Naive thymus-derived CD4-positive, alpha-beta T cell (primary cell): ENCODE measurements at places on chromosomes 5 and 9. TPM values are rescaled to one million over a fixed set of nuclear protein-coding genes. Genes with fewer than 3 reads are reported as not detected.

DNA sequence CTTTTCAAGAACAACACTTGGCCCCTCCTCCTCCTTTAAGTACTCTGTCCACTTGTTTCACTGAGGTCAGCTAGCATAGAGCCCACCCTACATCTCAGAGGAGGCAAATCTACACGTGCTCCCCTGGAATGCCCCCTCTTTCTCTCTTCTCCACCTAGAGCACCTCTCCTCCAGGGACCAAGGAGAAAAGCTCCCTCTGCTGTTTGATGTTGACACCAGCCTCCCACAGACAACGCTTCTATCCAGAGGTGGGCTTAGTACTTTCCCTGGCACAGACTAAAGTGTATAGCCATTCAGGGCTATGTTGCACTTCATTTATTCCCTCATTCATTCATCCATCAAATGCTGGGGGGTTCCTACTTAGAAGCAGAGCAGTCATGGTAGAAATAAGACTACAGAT, 68.2 kb upstream of the TAF1L start:
- H3K4me3 ChIP-seq: no peak overlapping the region
- H3K36me3 ChIP-seq: no peaks in the 10 kb centered on the region
- H3K27me3 ChIP-seq: no peaks in the 10 kb centered on the region
- H3K27ac ChIP-seq: no peak overlapping the region
- no peak for DNase-seq

- no peak overlapping the region for H3K4me3 ChIP-seq
- H3K36me3 ChIP-seq: no peaks in the 10 kb centered on the region
- no peaks in the 10 kb centered on the region for H3K4me1 ChIP-seq
- no peak for DNase-seq
Observed at GRCh38 chr5:179306191-179307012, 38.9 kb downstream of the ADAMTS2 start.

DNA sequence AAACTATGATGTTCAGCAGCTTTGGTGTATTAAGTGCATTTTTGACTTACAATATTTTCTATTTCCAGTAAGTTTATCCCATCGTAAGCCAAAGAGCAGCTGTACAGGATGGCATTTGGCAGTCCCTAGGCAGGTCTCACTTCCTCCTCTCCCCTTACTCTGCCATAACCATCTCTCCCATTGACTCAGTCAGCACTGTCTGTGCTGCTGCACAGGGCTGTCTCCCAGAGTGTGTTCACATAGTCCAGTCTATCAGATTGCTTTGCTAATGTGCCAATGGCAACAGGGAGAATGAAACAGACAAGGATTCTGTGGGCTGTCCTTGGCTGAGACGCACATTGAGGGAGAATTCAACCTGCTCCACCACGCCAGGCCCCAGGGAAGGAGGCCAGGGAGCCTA, 47.0 kb upstream of the CAST start:
- no peak overlapping the region for H3K4me3 ChIP-seq
- no peak for DNase-seq
- H3K27me3 ChIP-seq: no peaks in the 10 kb centered on the region
- H3K27ac ChIP-seq: no peak overlapping the region
- H3K4me1 ChIP-seq: peaks cover 5% of the 10 kb centered on the region
- no peaks in the 10 kb centered on the region for H3K36me3 ChIP-seq

DNA sequence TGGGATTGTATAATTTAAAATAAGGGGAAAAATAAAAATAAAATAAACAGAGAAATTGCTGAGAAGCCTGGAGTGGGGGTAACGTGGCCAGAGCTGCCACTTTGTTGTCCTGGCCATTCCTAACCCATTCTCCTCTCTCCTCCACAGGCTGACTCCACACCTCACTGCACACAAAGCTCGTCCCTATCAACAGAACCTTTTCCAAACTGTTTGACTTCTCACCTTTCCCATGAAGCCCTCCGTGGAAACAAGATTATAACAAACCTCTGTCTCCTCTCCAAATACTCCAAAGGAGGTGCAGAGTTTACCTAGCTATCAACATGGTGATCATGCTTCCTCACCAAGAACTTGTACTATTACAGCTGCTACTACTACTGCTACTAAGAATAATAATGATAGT, 151.1 kb downstream of the GLIS3 start:
- no peak overlapping the region for H3K27ac ChIP-seq
- H3K27me3 ChIP-seq: no peaks in the 10 kb centered on the region
- no peaks in the 10 kb centered on the region for H3K4me1 ChIP-seq

GRCh38 chr5:104702212-104702611, 1139.6 kb upstream of the NUDT12 start:
- H3K27me3 ChIP-seq: no peaks in the 10 kb centered on the region
- no peak for DNase-seq
- H3K4me3 ChIP-seq: no peak overlapping the region
- no peaks in the 10 kb centered on the region for H3K36me3 ChIP-seq

DNA sequence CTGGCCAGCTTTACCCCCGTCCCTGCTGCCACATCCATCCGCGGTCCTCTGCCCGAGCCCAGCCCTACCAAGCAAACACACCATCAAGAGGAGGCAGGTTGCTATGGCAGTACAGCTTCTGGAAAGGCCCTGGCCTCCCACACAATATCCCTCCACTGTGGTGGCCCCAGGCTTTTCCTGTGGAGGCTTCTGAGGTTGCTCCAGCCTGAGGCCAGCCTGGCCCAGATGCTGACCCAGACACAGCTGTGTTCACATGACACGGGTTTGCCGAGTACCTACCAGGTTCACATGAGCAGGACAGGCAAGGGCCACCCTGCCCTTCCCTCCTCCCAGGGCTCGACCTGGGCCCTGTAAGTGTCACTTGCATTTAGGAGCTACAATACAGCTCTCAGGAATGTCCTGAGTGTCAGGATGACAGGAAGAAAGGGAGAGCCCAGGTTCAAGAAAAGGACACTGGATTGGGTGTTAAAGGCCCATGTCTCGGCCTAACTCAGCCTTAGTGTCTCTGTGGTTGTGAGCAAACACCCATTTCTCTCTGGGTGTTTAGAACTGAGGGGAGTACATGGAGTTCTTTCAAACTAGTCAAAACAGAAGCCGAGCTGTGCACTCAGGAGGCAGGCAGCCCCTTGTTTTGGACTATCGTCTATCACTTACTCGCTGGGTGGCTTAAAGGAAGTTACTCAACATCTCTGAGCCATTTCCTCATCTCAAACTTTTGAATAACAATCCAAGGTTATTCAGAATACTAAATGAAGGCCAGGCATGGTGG, 40.2 kb downstream of the NAIF1 start:
- H3K27me3 ChIP-seq: no peaks in the 10 kb centered on the region
- peak overlapping the region; percentile 96 for H3K27ac ChIP-seq
- no peaks in the 10 kb centered on the region for H3K36me3 ChIP-seq
- H3K4me3 ChIP-seq: peak overlapping the region; percentile 52

DNA sequence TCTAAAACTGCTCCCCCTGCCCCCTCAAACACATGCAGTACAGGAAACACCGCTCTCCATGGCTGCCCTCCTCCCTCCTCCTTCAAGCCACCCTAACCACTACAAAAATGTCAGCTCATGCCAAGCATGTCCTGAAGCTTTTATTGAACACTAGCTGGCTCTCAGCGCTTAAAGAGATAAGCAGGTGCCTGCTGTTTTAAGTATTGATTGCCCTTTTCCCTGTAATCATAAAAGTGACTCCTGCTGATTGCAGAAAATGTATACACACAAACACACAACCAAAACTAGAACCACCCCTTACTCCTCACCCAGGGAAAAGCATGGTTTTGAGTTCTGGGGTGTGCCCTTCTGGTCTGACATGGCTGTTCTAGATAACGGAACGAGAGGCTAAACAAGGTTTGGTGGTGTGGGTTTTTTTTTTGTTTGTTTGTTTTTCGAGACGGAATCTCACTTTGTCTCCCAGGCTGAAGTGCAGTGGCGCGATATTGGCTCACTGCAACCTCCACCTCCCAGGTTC, 3.7 kb upstream of the UCK1 start:
- no peaks in the 10 kb centered on the region for H3K27me3 ChIP-seq
- H3K4me1 ChIP-seq: peaks cover 40% of the 10 kb centered on the region
- H3K4me3 ChIP-seq: no peak overlapping the region
- H3K36me3 ChIP-seq: no peaks in the 10 kb centered on the region
- peak; percentile 64 for DNase-seq
- H3K27ac ChIP-seq: peak overlapping the region; percentile 43

ENTPD2 gene
- not detected for polyA plus RNA-seq
